Endothelial cell of coronary artery (primary cell): ENCODE measurements at places on chromosomes 2 and 18. TPM values are rescaled to one million over a fixed set of nuclear protein-coding genes. Genes with fewer than 3 reads are reported as not detected.

The ANTXR1 gene
- 4.0 and 18.4 TPM in 2 replicates for total RNA-seq

The TCF23 gene
- not detected in 2 replicates for total RNA-seq

The ELP2 gene
- total RNA-seq: 117 and 142 TPM in 2 replicates

The TLX2 gene
- not detected in 2 replicates for total RNA-seq

The SPATA3 gene
- total RNA-seq: not detected in 2 replicates

The ATOH8 gene
- total RNA-seq: 3.9 and 13.7 TPM in 2 replicates

The ANKRD30BL gene
- not detected in 2 replicates for total RNA-seq

The PRR30 gene
- total RNA-seq: not detected in 2 replicates

The SERPINB8 gene
- 18.7 and 27.1 TPM in 2 replicates for total RNA-seq

The SLC14A1 gene
- total RNA-seq: 0.09 and 0.56 TPM in 2 replicates
